ENCODE measurements at places on chromosomes 13 and 19.

GRCh38 chr13:80161219-80161618 lies 179.7 kb downstream of the SPRY2 start:
- no peak for DNase-seq

GRCh38 chr13:74554569-74555275 lies 420.5 kb upstream of the KLF12 start:
- no peak for DNase-seq

GRCh38 chr13:51912511-51913225 lies 50.9 kb downstream of the CCDC70 start:
- no peak for DNase-seq

GRCh38 chr13:39910041-39910440 lies 254.6 kb downstream of the COG6 start:
- DNase-seq, result no peak

GRCh38 chr19:32631381-32631780 lies 43.6 kb downstream of the ANKRD27 start:
- no peak for DNase-seq

DNA sequence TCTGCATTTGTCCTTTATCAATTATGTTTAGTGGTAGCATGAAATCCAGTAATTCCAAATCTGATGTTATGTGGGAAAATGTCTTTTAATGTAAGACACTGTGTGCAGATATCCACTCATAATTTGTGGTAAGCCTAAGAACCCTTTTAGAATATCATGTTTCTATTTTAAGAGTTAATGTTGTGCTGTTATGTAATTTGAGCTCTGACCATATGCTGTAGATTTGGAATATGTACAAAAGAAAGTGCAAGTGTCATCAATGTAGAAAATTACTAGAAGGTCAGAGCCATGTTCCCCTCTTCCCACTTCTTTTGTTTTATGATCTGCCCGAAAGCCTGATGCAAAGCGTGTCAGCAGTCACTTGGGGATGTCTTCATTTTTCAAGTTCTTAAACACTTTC lies 44.5 kb downstream of the SCEL start:
- no peak for DNase-seq

- no peak for DNase-seq
These were observed 55.2 kb downstream of the SOX21 start for GRCh38 chr13:94657167-94657566.

GRCh38 chr19:4328243-4328990 lies 10.2 kb downstream of the STAP2 start:
- DNase-seq, result peak; percentile 87

DNA sequence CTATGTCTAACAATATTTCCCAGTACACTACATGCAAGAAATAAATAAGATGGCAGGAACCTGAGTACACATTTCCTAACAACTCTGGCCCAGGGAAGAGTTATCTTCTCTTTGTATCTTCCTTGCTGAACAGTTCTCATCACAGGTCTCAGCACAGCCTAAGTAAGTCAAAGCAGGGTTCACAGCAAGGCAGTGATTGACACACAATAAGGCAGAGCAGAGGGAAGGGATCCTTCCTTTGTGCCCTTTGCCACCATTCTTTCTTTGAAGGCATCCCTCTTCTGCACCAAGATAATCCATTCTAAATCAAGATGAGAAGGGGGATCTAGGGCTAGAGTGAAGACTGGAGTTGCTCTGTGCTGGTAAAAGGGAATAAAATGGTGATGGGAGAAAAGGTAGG lies 73.4 kb upstream of the TRPC4 start:
- no peak for DNase-seq

Measured in activated CD4-positive, alpha-beta T cell treated with anti-CD3 and anti-CD28 coated beads, Interleukin-2, amount 50 U/mL, for 1 hour (primary cell).